ENCODE measurements at places on chromosomes 1 and 21. TPM values are rescaled to one million over a fixed set of nuclear protein-coding genes. Genes with fewer than 3 reads are reported as not detected.

Gene SYT2
- total RNA-seq = not detected

Gene CFAP45
- total RNA-seq = 0.53 TPM

Gene CFHR1
- not detected for total RNA-seq

Gene RIPPLY3
- total RNA-seq = not detected

Gene IL10
- total RNA-seq = not detected

Gene KCNJ9
- total RNA-seq = not detected

Gene GBP5
- 3.0 TPM for total RNA-seq

Gene THEM5
- not detected for total RNA-seq

Gene MYBPH
- total RNA-seq = not detected

Gene SH3D21
- total RNA-seq = 4.0 TPM

Gene TMEM79
- 1.9 TPM for total RNA-seq

Gene LMX1A
- total RNA-seq = not detected

Gene CYP4X1
- not detected for total RNA-seq

Gene TAS1R3
- 0.35 TPM for total RNA-seq

Gene OR1C1
- total RNA-seq = not detected

Gene RHBG
- total RNA-seq = not detected

Gene MARCKSL1
- 455 TPM for total RNA-seq

Gene AUNIP
- total RNA-seq = 1.6 TPM

Gene GPR61
- total RNA-seq = not detected

Gene SFT2D2
- total RNA-seq = 52.1 TPM

Gene HEYL
- total RNA-seq = 0.82 TPM

Gene HSPA13
- total RNA-seq = 36.5 TPM

Gene MCOLN3
- total RNA-seq = not detected

Gene RAP1GAP
- total RNA-seq = not detected

Gene IL24
- total RNA-seq = not detected

Gene KMO
- not detected for total RNA-seq

Gene KRTAP21-3
- not detected for total RNA-seq

Gene PTPRC
- total RNA-seq = not detected

Gene TRIM46
- 9.9 TPM for total RNA-seq

Gene LEMD1
- not detected for total RNA-seq

Gene MYOM3
- total RNA-seq = 0.23 TPM

Gene MATN1
- total RNA-seq = not detected

Gene TTLL7
- 3.8 TPM for total RNA-seq

Gene ZNF672
- 21.8 TPM for total RNA-seq

Gene TNNI3K
- not detected for total RNA-seq

Gene CD1D
- total RNA-seq = 0.06 TPM

Gene GJA9
- not detected for total RNA-seq

Gene KRTAP11-1
- total RNA-seq = not detected

Gene TESK2
- 1.1 TPM for total RNA-seq

Gene TMEM82
- not detected for total RNA-seq

Gene PLK3
- 49.1 TPM for total RNA-seq

Gene PEX10
- 31.9 TPM for total RNA-seq

Gene CCDC17
- total RNA-seq = 1.9 TPM

Gene BTF3L4
- 41.9 TPM for total RNA-seq

Gene PRAMEF15
- total RNA-seq = not detected

Gene BATF3
- 1.2 TPM for total RNA-seq

Gene LIN28A
- 0.05 TPM for total RNA-seq

Gene C1orf159
- total RNA-seq = 32.1 TPM

Gene EEIG2
- total RNA-seq = 2.8 TPM

Gene DNM3
- 3.4 TPM for total RNA-seq

All from glomerular endothelial cell (primary cell).